Stimulated activated CD4-positive, alpha-beta T cell treated with anti-CD3 and anti-CD28 coated beads, TNF-alpha, amount 100 ng/mL, for 48 hours (primary cell): ENCODE measurements at places on chromosomes 12 and 14.

GRCh38 chr14:65910108-65910786 lies 497.7 kb downstream of the FUT8 start:
- DNase-seq: no peak

- no peak for DNase-seq
These were observed 49.2 kb downstream of the FBXL14 start for GRCh38 chr12:1544996-1545700.

- no peak for DNase-seq
These were observed 45.6 kb downstream of the PITPNM2 start for GRCh38 chr12:123105211-123105826.

DNA sequence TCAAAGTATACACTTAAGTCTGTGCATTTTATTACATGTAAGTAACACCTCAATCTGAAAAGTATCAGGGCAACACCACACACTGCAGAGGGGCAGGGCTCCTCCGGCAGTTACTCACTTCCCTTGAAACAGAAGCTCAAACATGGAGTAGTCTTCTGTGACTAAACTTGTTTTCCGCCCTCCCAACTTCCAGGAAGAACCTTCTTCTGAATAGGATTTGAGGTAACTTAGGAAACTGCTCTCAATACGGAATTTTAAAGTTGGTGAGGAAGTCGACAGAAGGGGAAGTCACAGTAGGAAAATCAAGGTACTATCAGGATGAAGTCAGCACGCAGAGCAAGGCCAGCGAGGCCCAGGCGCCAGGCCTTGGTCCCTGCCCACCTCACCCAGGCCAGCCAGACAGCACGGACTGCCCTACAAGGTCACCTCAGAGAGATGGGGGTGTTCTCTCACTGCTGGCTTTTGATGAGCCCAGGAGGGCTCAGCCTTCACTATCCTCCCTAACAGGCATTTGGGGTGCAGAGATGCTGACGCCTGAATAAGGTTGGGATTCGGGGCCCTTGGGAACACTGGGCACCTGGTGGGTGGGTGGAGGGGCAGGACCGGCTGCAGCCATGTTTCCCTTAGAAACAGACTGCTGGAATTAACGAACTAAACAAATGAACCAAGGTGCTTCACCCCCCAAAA lies 5.8 kb downstream of the ANKRD9 start:
- DNase-seq: no peak

GRCh38 chr14:65462411-65462810 lies 49.9 kb downstream of the FUT8 start:
- no peak for DNase-seq

GRCh38 chr14:58533446-58533845 lies 104.3 kb upstream of the DACT1 start:
- DNase-seq: no peak

DNA sequence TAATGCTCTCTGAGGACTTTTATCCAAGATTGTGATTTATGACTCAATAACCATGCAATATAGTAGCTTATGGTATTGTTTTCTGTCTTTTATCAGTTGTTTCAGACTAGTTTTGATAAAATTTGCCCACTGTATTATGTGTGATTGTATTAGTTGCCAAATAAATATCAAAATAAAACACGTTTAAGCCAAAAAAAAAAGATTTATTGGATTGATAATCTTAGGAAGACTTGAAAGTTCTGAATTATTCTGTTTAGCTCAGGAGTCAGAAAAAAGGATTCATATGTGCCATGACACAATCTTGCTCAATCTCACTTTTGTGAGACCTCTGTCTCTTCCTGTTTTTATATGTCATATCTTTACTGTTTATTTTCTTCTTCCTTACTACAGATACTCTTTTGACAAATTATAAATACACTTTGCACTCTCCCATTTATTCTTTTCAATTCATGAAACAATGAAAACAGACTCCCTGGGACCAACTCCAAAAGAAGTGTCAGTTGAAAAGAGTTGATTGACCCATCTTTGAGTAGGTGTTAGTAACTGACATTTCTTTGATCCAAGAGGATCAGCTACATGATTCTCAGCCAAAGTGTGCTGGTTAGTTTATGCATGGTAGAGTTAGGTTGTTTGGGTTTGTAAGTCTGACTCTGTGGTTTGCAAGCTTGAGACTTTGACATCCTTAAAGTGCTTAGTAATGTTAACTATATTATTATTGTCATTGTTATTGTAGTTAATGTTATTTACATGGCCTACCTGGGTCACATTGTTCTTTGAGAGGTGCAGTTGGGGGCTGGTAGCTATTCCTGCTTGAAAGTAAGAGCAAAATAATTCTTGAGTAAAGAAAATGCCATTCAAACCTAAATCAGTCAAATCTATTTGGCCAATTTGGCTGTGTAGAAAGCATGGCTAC lies 2.5 kb downstream of the OR6C76 start:
- no peak for DNase-seq

DNA sequence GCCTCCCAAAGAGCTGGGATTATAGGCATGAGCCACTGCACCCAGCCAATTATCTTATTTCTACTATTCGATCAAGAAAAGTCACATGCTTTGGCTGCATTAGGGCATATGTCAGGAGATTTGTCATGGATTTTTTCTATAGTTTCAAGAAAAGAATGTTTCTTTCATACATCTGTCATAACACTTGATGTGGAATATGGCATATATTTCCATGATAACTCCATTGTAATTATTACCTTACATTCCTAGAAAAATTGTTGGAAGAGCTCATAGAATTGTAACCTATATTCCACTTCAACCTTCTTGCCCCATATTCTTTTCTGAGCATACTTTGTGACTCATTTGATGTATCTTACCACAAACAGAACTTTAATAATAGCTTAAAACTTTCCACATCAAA lies 740.9 kb upstream of the FLRT2 start:
- DNase-seq: no peak

GRCh38 chr12:32034045-32034444 lies 72.6 kb upstream of the BICD1 start:
- DNase-seq: no peak

DNA sequence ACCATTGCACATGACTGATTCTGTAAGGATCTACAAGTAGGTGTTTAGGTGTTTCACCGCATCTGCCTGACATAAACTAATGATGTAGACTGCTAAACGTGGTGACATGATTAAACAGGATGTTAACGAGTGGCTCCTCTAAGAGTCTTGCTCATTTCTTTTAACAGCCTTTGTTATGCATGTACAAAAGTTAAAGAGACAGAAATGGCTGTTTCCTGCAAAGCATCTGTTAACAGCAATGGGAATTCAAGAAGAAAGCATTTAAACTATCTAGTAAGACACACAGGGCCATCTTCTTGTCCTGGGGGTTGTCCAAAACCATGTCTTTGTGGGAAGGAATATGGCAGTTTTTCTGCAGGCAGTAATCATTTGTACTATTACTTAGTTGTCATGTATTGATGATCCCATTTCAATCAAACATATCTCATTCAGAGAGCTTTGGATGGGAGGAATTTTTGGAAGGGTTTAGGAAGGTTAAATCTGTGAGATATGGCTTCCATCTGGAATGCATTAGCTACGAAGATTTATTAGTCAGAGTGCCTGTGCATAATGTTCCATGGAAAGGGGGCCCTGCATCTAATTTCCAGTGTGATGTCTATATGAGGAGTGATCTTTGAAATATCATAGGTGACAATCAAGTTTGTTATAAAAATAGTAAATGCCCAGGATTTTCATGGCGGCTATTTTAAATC lies 495.1 kb downstream of the EGLN3 start:
- no peak for DNase-seq

- no peak for DNase-seq
These were observed 139.0 kb downstream of the BCL11B start for GRCh38 chr14:99132821-99133635.

- DNase-seq: no peak
These were observed 7.4 kb downstream of the SALL2 start for GRCh38 chr14:21518725-21519124.

DNA sequence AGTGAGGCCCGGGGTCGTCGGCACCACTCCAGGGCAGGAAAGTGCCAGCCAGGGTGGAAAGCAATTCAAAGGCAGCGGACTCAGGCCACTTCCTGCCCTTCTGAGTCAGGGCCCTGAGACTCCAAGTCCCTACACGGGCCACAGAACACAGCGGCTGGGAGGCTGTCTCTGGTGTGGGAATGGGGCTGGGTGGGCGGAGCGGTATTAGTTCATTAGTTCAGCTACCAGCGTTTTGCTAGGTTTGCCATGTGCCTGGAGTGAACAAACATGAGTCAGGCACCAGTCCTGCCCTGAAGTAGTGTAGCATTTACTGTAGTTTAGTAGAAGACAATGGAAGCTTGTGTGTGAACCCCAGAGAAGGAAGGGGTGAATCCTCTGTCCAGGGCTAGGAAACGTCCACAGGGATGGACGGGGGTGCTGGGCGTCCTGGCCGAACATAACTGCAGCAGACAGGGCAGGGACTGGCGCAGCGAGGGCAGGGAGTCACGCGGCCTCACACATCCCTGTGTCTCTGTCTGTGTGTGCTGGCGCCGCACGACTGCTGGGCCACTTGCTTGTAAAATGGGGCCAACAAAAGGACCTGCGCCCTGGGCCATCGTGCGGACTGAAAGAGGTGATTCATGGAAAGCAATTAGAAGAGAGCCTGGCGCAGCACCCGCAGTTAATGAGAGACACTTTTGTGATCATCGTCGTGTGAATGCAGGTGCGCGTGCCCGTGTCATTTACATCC lies 186.4 kb upstream of the PRMT8 start:
- no peak for DNase-seq

DNA sequence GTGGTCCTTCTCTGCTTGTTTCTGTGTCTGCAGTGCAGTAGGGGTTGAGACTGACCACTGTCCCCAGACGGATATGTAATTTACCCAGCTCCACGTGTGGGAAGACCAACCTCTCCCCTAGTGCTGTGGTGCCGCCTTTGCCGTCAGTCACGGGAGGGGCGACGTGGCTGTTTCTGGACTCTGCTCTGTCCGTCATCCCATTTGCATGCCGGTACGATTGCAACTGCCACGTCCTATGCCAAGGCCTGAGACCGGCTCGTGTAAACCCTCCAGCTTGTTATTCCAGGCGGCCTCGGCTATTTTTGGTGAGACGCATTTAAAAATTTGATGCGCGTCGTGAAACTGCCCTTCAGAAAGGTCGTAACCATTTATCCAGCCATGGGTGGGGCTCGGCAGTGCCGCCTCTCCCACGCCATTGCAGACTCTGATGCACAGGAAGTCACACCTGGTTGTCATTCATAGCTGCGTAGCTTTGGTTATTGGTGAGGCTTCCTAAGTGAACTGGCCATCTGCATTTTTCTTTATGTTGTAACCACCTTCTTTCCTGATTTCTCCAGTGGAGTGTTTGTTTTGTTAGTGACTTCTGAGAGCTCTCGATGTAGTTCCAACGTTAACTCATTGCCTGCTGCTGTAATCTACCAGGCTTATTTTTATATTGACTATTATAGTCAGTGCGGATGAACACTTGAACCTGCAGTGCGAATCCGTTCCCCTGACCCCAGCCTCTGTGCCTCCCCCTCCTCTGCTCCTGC lies 75.1 kb downstream of the ADGRD1 start:
- DNase-seq: no peak

DNA sequence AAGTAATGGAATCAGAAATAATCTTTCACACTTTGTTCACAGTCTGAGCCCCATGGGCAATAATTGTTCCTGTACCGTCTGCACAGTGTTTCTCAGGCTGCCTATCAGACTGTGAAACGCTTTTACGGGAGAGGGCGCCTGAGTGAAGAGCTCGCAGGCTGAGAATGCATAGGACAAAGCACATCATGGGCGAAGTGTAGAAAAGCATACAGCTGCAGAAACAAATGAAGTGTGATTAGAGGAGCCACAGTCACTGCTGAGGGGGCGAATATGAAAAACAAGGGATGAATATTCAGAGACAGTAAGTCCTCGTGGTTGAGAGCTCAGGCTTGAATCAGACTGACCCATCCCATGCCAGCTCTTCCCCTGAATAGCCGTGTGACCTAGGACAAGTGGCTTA lies 438.4 kb upstream of the DCN start:
- no peak for DNase-seq

DNA sequence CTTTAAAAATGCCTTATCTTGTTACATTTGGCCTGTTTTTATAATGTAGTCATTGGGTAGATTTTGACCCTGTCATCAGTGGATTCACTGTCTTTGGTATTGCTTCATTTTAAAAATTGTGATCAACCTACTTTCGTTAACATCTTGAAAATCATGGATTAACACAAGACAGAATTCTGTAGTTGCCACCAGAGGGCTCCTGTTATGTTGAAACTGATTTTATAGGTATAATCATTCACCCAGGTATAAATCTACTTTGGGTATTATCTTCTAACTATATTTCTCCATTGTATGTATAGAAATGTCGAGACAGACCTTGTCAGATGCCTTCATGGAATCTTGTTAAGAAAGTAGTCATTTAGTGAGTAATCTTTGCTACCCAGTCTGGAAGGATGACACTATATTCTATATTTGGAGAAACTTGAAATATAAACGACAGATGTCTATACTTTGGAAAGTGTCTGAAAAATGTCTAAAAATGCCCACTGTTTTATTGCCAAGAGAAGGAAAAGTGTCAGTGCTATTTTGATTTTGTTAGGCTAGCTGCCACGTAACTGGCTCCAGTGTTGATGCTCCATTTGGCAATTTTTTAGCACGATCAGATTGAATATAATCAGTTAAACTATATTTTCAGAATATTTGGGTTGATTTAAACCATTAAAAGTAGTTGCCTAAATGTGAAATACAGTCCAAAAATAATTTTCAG lies 129.4 kb downstream of the PELI2 start:
- DNase-seq: no peak

DNA sequence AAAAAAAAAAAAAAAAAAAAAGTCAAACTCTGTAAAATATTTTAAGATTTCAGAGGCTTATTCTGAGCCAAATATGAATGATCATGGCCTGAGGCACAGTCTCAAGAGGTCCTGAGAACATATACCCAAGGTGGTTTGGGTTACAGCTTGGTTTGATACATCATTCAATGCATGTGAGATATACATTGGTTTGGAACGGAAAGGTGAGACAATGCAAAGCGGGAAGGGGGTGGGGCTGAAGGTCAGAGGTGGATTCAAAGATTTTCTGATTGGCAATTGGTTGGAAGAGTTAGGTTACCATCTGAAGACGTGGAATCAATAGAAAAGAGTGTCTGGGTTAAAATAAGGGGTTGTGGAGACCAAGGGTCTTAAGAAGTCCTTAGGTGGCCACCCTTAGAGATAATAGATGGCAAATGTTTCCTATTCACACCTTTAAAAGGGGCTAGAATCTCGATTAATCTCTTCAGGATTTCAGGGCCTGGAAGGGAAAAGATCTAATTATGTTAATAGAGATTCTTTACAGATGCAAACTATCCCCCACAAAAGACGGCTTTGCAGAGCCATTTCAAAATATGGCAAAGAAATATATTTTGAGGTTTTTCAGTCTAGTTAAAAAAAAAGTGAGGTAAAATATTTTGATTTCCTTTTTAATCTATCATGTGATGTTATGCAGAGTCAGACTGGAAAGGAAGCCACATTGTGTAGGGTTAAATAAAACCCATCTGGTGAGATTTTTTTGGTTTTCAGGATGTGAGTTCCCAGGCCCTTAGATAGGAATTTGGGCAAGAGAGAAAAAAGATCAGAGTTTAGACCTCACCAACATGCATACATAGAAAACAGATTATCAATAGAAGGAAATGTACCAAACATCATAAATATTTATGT lies 173.8 kb upstream of the CNOT2 start:
- no peak for DNase-seq
